ENCODE measurements at places on chromosomes 4 and X.
A peak's percentile ranks its signal among the peaks of the same experiment; 100 is the strongest.

- DNase-seq: no peak
- peak overlapping the region; percentile 85 for H3K27ac ChIP-seq
- H3K36me3 ChIP-seq: peaks cover 10% of the 10 kb centered on the region
- peaks cover 53% of the 10 kb centered on the region for H3K4me1 ChIP-seq
- no peaks in the 10 kb centered on the region for H3K27me3 ChIP-seq
Observed at GRCh38 chr4:52870225-52870624, 8.1 kb downstream of the RASL11B start.

GRCh38 chr4:156676116-156676851 is 295.3 kb downstream of the PDGFC start:
- no peak overlapping the region for H3K4me3 ChIP-seq
- no peak for DNase-seq
- H3K27me3 ChIP-seq: no peaks in the 10 kb centered on the region

GRCh38 chr4:182688081-182688480 is 229.1 kb downstream of the DCTD start:
- H3K4me3 ChIP-seq: no peak overlapping the region
- DNase-seq: no peak
- H3K36me3 ChIP-seq: no peaks in the 10 kb centered on the region
- H3K4me1 ChIP-seq: no peaks in the 10 kb centered on the region
- H3K27ac ChIP-seq: no peak overlapping the region

- H3K27ac ChIP-seq: no peak overlapping the region
- no peak overlapping the region for H3K4me3 ChIP-seq
- no peaks in the 10 kb centered on the region for H3K36me3 ChIP-seq
Observed at GRCh38 chrX:82813671-82814078, 694.4 kb upstream of the POU3F4 start.

DNA sequence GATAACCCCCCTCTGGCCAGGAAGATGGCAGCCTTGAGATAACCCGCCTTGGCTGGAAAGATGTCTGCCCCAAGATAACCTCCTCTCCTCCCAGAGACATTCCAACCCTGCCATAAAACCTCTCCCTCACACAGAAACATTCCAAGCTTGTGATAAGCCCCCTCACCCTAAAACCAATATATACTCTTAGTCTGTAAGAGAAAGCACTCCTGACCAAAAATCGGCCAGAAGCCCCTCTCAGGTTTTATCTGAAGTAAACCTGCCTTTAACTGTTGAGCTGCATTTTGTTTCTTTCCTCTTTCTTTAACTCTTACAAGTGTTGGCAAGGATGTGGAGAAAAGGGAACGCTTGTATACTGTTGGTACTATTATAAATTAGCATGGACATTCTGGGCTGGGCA is 8.5 kb downstream of the ERCC6L start:
- H3K4me1 ChIP-seq: no peaks in the 10 kb centered on the region
- H3K27ac ChIP-seq: no peak overlapping the region

DNA sequence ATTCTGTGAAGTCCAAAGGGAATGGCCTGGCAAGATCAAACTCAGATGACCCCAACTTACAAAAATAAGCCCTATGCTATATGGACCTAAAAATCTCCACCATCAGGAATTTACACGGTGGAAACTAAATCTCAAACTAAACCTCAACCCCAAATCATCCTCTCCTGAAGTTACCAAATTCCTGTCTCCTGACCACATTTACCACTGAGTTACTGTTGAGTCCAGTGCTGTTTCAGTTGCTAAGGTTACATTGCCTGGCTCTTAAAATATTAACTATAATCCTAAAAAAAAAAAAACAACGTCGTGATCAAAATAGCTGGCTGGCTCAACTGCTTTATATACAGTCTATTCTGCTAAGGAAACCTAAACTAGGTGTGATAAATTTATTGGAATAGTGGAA is 315.2 kb upstream of the SLIT2 start:
- H3K27me3 ChIP-seq: no peaks in the 10 kb centered on the region
- no peak overlapping the region for H3K4me3 ChIP-seq
- no peak overlapping the region for H3K27ac ChIP-seq

DNA sequence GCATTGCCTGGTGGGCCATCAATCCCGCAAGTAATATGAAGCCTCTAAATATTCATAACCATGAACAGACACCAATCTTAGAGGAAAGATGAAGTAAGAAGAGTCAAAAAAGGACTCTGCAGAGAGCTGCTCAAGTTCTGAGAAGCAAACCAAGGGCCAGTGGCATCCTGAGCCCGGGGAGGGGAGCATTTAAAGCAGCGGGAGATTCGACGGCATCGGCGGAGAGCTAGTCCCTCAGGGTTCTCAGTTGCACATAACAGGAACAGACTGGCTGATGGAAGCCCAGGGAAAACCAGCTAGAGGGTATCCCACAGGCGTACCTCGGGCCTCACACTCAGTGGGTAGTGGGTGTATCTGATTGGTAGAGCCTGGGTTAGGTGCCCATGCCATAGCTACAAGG is 4.9 kb upstream of the PNMA6E start:
- no peak overlapping the region for H3K4me3 ChIP-seq
- no peak overlapping the region for H3K27ac ChIP-seq
- H3K4me1 ChIP-seq: no peaks in the 10 kb centered on the region
- DNase-seq: no peak
- no peaks in the 10 kb centered on the region for H3K27me3 ChIP-seq
- H3K36me3 ChIP-seq: no peaks in the 10 kb centered on the region

GRCh38 chrX:49673394-49673793 is 22.4 kb downstream of the PAGE1 start:
- no peaks in the 10 kb centered on the region for H3K36me3 ChIP-seq
- H3K4me1 ChIP-seq: no peaks in the 10 kb centered on the region
- H3K4me3 ChIP-seq: no peak overlapping the region
